ENCODE measurements at places on chromosomes 2 and 18. TPM values are rescaled to one million over a fixed set of nuclear protein-coding genes. Genes with fewer than 3 reads are reported as not detected.

ABCB11 gene
- total RNA-seq, result 1.1 TPM

CFC1 gene
- 0.76 TPM for total RNA-seq

UGT1A5 gene
- not detected for total RNA-seq

SAG gene
- not detected for total RNA-seq

GRCh38 chr2:147500229-147500628 lies 344.6 kb upstream of the ACVR2A start:
- DNase-seq, result no peak

- no peak for DNase-seq
These were observed 28.2 kb upstream of the AMMECR1L start for GRCh38 chr2:127913808-127914457.

- no peak for DNase-seq
These were observed 87.0 kb downstream of the ST6GAL2 start for GRCh38 chr2:106798826-106799552.

GRCh38 chr18:56248610-56249235 lies 389.7 kb downstream of the TXNL1 start:
- DNase-seq, result no peak

GRCh38 chr2:173290046-173290445 lies 64.6 kb upstream of the CDCA7 start:
- DNase-seq, result no peak

- no peak for DNase-seq
These were observed 29.8 kb upstream of the SCN1A start for GRCh38 chr2:166157578-166157977.

DNA sequence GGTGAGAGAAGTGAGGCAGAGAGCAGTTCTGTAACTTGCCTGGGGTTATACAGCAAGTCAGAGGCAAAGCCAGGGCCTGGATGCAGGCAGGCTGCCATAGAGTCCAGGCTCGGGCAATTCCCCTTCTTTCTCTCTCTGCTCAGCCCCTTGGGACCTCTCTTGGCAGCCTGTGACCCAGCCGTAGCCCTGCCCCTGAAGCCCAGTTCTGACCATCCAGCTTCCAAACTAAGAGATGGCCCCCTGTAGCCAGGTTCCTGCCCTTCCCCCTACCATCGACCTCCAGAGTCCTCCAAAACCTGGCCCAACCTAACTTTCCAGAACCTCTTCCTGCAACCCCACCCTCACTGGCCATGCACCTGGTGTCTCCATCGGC lies 201.2 kb downstream of the CTIF start:
- DNase-seq, result peak; percentile 58

GRCh38 chr2:122764014-122764413 lies 1008.6 kb downstream of the TSN start:
- DNase-seq, result no peak

GRCh38 chr2:98480598-98480997 lies 35.9 kb downstream of the INPP4A start:
- DNase-seq, result no peak

Data from left cardiac atrium (tissue), 4 donors.